Esophagus squamous epithelium (tissue), 5 donors: ENCODE measurements at places on chromosomes 4 and X. TPM values are rescaled to one million over a fixed set of nuclear protein-coding genes. Genes with fewer than 3 reads are reported as not detected.

The TENT5D gene
- not detected for total RNA-seq

The DMP1 gene
- total RNA-seq, result not detected

The ZBTB49 gene
- total RNA-seq, result 1.7 TPM

GRCh38 chrX:148741441-148741840 is 241.0 kb downstream of the AFF2 start:
- H3K4me3 ChIP-seq, result no peak overlapping the region
- H3K27ac ChIP-seq, result no peak overlapping the region
- no peaks in the 10 kb centered on the region for H3K4me1 ChIP-seq

The CENPI gene
- 7.0 TPM for total RNA-seq

The NKX3-2 gene
- total RNA-seq, result not detected

GRCh38 chrX:43962636-43963035 is 10.6 kb downstream of the NDP start:
- no peak for DNase-seq
- no peak overlapping the region for H3K4me3 ChIP-seq
- no peaks in the 10 kb centered on the region for H3K27me3 ChIP-seq

The MAGEA8 gene
- total RNA-seq, result not detected

GRCh38 chrX:47633689-47634590 is 4.2 kb upstream of the CFP start:
- H3K27me3 ChIP-seq, result no peaks in the 10 kb centered on the region
- no peaks in the 10 kb centered on the region for H3K4me1 ChIP-seq
- H3K36me3 ChIP-seq, result peaks cover 47% of the 10 kb centered on the region
- no peak overlapping the region for H3K27ac ChIP-seq
- DNase-seq, result no peak

- no peak for DNase-seq
- no peaks in the 10 kb centered on the region for H3K36me3 ChIP-seq
- no peak overlapping the region for H3K4me3 ChIP-seq
- no peaks in the 10 kb centered on the region for H3K4me1 ChIP-seq
These were observed 8.8 kb downstream of the ENPEP start for GRCh38 chr4:110484767-110485166.

DNA sequence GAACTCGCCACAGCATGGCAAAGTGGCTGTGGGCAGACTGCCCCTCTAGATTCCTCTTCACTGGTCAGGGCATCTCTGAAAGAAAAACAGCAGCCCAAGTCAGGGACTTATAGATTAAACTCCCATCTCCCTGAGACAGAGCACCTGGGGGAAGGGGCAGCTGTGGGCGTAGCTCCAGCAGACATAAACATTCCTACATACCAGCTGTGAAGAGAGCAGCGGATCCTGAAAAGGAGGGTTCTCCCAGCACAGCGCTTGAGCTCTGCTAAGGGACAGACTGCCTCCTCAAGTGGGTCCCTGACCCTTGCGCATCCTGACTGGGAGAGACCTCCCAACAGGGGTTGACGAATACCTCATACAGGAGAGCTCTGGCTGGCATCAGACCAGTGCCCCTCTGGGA is 18.8 kb upstream of the ZMAT1 start:
- DNase-seq, result no peak
- no peaks in the 10 kb centered on the region for H3K36me3 ChIP-seq
- H3K4me3 ChIP-seq, result no peak overlapping the region
- no peaks in the 10 kb centered on the region for H3K4me1 ChIP-seq
- H3K27ac ChIP-seq, result no peak overlapping the region

The CCDC158 gene
- total RNA-seq, result not detected

DNA sequence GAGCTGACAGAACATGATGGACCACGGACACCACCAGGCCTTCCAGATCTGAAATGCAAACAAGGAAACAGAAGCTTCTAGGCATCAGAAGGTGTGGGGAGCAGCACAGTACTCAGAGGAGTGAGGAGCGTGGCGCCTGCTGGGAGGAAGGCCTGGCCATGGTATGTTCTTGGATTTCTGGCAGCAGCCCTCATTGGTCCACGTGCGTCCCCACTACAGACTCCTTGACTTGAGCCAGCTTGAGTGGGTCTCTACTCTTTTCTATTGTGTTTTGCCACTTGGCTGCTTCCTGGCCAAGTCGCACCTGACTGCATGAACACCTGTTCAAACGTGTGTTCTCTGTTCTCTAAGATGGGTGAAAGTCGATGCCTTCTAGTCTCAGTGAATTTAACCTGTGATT is 18.0 kb downstream of the ZNF275 start:
- no peaks in the 10 kb centered on the region for H3K36me3 ChIP-seq
- no peaks in the 10 kb centered on the region for H3K4me1 ChIP-seq
- DNase-seq, result no peak
- H3K4me3 ChIP-seq, result no peak overlapping the region
- no peak overlapping the region for H3K27ac ChIP-seq
- H3K27me3 ChIP-seq, result no peaks in the 10 kb centered on the region

GRCh38 chr4:77990904-77991358 is 66.2 kb upstream of the FRAS1 start:
- no peak overlapping the region for H3K4me3 ChIP-seq
- no peaks in the 10 kb centered on the region for H3K4me1 ChIP-seq
- no peaks in the 10 kb centered on the region for H3K36me3 ChIP-seq
- DNase-seq, result no peak

The TRPC5OS gene
- total RNA-seq, result not detected

The FAM9C gene
- not detected for total RNA-seq

- no peak overlapping the region for H3K4me3 ChIP-seq
- no peaks in the 10 kb centered on the region for H3K36me3 ChIP-seq
- no peaks in the 10 kb centered on the region for H3K27me3 ChIP-seq
- no peak for DNase-seq
- no peaks in the 10 kb centered on the region for H3K4me1 ChIP-seq
- no peak overlapping the region for H3K27ac ChIP-seq
These were observed 15.4 kb upstream of the IRF2 start for GRCh38 chr4:184489771-184490170.

DNA sequence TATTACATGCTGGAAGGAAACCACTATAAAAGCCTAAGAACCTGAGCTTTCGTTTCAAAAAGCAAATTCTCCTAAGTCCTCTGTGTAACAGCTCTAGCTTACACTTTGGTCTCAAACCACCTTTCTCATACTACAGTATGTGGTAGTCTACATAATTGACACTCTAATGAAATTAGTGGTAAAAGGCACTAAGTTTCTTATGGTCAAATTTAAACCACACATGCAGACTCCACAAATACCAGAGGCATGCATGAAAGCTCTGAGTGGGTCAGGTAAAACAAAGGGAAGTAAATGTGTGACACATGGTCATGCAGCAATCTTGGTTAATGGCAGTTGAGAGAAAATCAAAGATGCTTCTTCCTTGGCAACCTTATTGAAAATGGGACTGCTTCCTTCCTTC is 187.8 kb downstream of the CCNG2 start:
- no peaks in the 10 kb centered on the region for H3K36me3 ChIP-seq
- H3K27ac ChIP-seq, result no peak overlapping the region
- no peak for DNase-seq
- no peak overlapping the region for H3K4me3 ChIP-seq
- no peaks in the 10 kb centered on the region for H3K27me3 ChIP-seq

DNA sequence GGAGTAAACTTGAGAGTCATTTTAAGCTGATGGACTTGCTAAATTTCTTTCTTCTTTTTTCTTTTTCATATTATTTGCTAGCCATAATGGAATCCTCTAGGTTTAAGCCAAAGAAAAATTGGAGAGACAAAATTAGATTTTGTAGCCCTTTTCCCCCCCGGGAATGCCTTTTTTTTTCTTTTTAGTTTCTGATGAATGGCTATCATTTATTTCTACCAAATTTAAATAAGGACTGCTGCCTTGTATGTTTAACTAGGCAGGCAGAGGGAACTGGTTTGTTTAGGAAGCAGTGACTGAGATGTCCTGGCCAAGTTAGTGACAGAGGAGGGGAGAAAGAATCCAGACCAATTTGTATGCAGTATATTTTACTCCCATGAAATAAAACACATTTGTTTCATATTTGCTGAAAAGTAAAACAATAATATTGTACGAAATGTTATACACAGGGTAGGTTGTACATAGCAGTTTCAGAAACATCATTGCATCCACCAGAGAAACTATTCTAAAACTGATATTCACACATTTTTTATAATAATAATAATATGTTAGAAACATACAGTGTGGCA is 5.7 kb downstream of the PITX2 start:
- H3K4me3 ChIP-seq, result no peak overlapping the region
- H3K27me3 ChIP-seq, result peaks cover 100% of the 10 kb centered on the region
- no peak overlapping the region for H3K27ac ChIP-seq
- no peak for DNase-seq
- no peaks in the 10 kb centered on the region for H3K36me3 ChIP-seq
- H3K4me1 ChIP-seq, result peaks cover 55% of the 10 kb centered on the region

The MAGEA9B gene
- total RNA-seq, result not detected

- no peaks in the 10 kb centered on the region for H3K27me3 ChIP-seq
- H3K27ac ChIP-seq, result no peak overlapping the region
- DNase-seq, result no peak
- no peak overlapping the region for H3K4me3 ChIP-seq
- no peaks in the 10 kb centered on the region for H3K4me1 ChIP-seq
These were observed 3.9 kb upstream of the KCND1 start for GRCh38 chrX:48975541-48975940.

DNA sequence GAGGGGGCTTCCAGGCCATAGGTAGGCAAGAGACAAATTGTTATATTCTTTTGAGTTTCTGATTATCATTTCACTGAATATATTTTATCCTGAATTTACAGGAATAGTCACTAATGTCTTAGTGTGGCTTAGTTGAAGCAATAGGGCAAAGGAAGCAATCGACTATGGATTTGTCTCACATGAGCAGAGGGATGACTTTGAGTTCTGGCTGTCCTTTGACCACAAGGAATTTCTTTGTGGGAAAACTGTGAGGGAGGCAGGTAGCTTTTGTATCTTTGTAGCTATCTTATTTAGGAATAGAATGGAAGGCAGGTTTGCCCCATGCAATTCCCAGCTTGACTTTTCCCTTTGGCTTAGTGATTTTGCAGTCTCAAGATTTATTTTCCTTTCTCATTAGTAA is 207.3 kb upstream of the ANXA10 start:
- no peak for DNase-seq
- H3K4me1 ChIP-seq, result peaks cover 4% of the 10 kb centered on the region
- no peaks in the 10 kb centered on the region for H3K36me3 ChIP-seq
- H3K27me3 ChIP-seq, result no peaks in the 10 kb centered on the region
- H3K4me3 ChIP-seq, result no peak overlapping the region

- no peak for DNase-seq
- H3K4me3 ChIP-seq, result no peak overlapping the region
- no peaks in the 10 kb centered on the region for H3K36me3 ChIP-seq
- no peaks in the 10 kb centered on the region for H3K4me1 ChIP-seq
- H3K27ac ChIP-seq, result no peak overlapping the region
- H3K27me3 ChIP-seq, result no peaks in the 10 kb centered on the region
These were observed 38.0 kb upstream of the HELT start for GRCh38 chr4:184980261-184980660.

DNA sequence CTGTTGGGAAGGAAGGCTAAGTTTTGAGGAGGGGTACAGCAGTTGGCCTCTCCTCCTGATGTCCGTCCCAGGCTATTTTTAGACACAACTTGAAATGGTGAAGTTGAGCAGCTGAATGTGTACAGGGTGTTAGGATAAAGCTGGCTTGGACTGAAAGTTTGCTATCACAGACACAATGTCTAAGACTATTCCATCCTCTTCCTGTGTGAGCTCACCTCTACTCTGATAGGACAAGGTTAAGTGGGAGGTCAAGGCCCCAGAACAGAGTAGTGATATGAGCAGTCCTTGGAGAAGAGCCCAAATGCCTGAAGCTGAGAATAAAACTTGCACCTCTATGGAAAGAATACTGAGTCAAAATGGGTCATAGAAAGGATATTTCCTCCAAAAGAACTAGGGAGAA is 4.1 kb downstream of the ATP1B4 start:
- no peaks in the 10 kb centered on the region for H3K36me3 ChIP-seq
- H3K4me1 ChIP-seq, result no peaks in the 10 kb centered on the region
- H3K4me3 ChIP-seq, result no peak overlapping the region
- H3K27me3 ChIP-seq, result no peaks in the 10 kb centered on the region
- no peak for DNase-seq

GRCh38 chr4:180284267-180284666 is 1958.9 kb upstream of the TENM3 start:
- H3K4me1 ChIP-seq, result no peaks in the 10 kb centered on the region
- no peak for DNase-seq
- no peak overlapping the region for H3K27ac ChIP-seq
- H3K27me3 ChIP-seq, result no peaks in the 10 kb centered on the region

GRCh38 chrX:114073926-114074325 is 510.0 kb upstream of the HTR2C start:
- no peak for DNase-seq
- no peak overlapping the region for H3K4me3 ChIP-seq
- no peak overlapping the region for H3K27ac ChIP-seq
- no peaks in the 10 kb centered on the region for H3K4me1 ChIP-seq
- H3K27me3 ChIP-seq, result no peaks in the 10 kb centered on the region

DNA sequence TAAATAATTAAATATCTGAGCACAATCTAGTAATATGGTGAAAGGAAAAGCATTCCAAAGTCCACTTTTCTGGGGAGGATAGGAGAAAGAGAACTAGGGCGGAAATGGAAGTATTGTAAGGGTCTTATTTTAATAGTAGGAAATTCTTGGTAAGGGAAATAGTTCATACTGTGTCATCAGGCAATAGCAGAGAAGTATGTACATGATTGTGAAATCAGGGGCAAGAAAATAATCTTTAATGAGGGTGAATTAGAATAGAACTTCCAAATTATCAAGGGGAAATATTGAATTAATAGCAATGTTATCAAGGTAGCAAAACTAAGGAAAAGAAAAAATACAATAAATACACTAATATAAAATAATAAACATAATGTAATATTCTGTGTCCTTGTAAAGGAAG is 14.8 kb downstream of the GIMD1 start:
- H3K4me3 ChIP-seq, result no peak overlapping the region
- no peak for DNase-seq
- no peaks in the 10 kb centered on the region for H3K27me3 ChIP-seq
- H3K4me1 ChIP-seq, result no peaks in the 10 kb centered on the region
- no peak overlapping the region for H3K27ac ChIP-seq
- H3K36me3 ChIP-seq, result peaks cover 46% of the 10 kb centered on the region

The ARX gene
- total RNA-seq, result not detected

The ADH1A gene
- total RNA-seq, result not detected
